ENCODE measurements at places on chromosomes 6 and 20. TPM values are rescaled to one million over a fixed set of nuclear protein-coding genes. Genes with fewer than 3 reads are reported as not detected.

GRCh38 chr6:113147544-113147943, 709.6 kb upstream of the MARCKS start:
- no peak for DNase-seq

DNA sequence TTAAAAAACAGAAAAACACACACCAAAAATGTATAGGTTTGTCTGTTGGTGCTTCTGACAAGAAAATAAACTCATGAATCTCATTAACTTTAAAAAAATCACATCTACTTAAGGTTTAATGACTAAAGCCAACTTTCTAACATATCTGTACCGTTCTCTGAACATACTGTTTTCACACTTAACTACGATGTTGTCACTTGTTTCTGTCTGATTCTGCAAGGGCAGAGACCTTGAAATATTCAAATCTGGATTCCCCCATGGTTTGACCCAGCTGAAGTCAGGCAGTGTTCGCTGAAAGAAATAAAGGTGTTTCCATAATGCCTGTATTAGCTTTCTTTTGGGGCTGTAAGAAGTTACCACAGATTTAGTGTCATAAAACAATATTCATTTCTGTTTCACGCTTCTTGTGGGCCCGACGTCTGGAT, 2.7 kb upstream of the ASXL1 start:
- no peak for DNase-seq

- no peak for DNase-seq
These were observed 480.5 kb upstream of the ID4 start for GRCh38 chr6:19356692-19357091.

DNA sequence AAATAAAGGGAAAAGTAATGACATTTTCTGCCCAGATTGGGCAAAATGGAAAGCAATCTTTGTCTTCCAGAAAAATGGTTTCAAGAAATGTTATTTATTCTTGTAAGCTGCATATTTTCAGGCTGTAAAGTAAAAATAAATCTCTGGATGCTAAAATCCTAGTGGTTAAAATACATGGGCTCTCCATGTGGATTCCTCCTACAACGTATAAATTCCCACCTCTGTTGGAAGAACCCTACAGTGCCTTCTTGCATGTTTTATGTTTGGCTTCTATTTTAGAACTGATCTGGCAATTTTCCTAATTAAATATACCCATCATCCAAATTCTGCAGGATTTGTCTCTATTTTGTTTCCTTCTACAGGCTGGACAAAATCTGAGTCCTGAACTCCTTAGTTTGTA, 528.9 kb downstream of the COL12A1 start:
- no peak for DNase-seq

GRCh38 chr6:40479706-40480105, 107.5 kb downstream of the LRFN2 start:
- DNase-seq: peak; percentile 47

DNA sequence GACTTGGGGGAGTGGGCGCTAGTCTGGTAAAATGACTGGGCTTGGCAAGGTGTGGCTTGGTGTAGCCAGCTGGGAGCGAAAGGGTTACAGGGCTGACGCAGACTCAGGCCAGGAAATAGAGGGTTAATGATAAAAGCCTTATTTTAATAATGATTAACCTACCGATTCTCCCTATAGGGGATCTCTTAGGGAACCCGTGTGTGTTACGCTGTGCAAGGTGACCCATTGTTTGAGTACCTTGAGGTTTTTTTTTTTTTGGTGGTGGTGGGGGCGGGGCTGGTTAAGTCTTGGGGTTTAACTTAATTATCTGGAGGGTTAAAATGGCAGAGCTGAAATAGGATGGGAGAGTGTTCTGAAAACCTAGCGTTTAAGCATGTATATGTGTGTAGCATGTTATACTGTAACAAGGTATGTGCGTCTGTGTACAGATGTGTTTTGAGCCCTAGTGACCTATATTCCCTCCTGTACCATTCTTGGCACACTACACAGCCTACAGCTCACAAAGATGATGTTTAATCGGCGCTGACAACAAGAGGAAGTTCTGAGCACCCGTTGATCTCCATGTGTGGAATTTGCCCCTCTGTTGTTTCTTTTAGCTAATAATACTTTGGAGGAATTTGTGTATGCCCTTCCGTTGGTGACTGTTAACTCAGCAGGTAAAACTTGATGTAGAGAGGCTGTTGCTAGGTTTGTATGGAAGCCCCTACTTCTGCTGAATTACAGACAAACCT, 1.3 kb downstream of the CARMIL1 start:
- no peak for DNase-seq

DNA sequence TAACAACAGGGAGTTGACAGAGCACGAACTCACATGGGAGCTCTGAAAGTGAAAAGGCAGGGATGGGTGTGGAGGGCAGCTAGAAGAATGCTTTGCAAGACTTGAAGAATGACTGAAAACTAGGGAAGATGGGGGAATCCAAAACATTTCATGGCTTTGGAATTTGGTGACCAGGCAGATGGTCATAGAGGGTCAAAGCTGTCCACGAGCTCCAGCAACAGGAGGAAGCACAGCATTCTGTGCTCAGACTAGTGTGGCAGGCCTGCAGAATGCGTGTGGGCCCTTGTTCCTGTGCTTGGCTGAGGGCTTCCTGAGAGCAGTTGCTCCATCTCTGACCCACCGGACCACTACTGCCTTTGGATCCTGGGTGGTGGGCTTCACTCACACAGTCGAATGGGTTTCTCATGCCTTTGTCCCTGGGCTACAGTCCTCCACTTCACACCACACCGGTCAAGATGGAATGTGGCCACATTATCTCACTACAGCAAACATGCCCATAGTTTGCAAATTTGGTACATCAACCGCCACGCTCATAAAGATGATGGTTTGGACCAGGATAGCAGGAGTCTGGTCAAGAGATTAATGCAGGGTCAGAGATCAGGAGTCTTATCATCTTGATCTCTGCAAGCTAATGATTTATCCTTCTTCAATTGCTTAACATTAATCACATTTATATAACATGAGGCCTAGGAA, 100.7 kb downstream of the SGK1 start:
- no peak for DNase-seq

DNA sequence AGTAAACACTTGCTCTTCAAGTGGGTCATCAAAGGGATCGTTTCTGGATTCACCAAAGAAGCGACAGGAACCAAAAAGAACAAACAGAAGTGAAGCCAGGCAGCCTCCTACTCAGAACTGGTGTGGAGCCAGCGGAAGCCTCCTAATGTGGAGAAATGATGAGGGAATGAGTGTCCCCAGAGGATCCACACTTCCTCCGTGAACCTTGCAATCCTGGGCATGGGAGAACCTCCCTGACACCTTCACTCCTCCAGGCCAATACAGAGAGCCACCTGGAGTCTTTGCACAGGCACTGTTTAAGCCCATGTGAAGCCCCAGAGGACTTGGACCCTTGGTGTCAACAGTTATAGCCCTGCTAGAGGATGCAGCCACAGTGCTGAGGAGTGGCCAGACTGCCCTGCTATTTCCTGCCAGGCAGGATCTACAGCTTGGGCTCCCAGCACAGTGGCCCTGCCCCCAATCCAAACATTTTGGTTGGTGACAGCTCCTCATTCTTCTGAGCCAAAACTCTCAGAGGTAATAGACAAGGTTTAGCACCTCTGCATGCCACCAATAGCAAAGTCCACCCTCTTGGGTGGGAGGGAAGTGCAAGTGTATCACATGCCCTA, 23.2 kb upstream of the SERINC1 start:
- no peak for DNase-seq

DNA sequence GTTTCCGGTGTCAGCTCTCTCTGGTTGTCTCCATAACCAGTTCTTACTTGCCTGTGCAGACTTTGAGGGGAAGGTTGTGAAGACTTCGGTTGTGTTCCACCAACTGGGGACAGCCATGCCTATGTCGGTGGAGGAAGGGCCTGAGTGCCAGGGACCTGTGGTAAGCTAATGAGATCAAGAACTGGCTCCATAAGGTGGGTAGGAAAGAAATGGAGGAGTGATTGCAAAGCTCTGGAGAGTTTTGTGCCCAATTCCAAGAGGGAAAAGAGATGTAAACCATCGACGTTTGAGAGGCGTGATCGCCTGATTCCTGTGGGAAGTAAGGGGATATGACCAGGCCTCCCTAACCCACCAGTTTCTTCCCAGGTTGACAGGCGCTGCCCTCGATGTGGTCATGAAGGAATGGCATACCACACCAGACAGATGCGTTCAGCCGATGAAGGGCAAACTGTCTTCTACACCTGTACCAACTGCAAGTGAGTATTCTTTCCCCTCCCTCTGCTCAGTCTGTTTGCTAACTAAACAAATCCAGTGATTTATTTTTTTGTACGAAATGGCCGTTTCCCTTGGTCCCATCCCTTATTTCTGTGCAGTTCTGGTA, 893 bp downstream of the POLR1H start:
- peak; percentile 34 for DNase-seq

- no peak for DNase-seq
These were observed 169.6 kb downstream of the NFATC2 start for GRCh38 chr20:51372966-51373365.

GRCh38 chr6:169533301-169534038, 168.4 kb downstream of the WDR27 start:
- no peak for DNase-seq

The MAP7 gene
- 0.45 TPM for polyA plus RNA-seq

The IL17F gene
- not detected for polyA plus RNA-seq

The GHRH gene
- not detected for polyA plus RNA-seq

The CRIP3 gene
- polyA plus RNA-seq: 2.1 TPM

The CALHM4 gene
- polyA plus RNA-seq: not detected

The LY86 gene
- polyA plus RNA-seq: 3.3 TPM

All from hindlimb muscle (tissue), 1 donor.